AG20443 (cell line): ENCODE measurements at places on chromosomes 13 and 19.

- DNase-seq: no peak
These were observed 799.3 kb upstream of the ARGLU1 start for GRCh38 chr13:107367258-107367657.

DNA sequence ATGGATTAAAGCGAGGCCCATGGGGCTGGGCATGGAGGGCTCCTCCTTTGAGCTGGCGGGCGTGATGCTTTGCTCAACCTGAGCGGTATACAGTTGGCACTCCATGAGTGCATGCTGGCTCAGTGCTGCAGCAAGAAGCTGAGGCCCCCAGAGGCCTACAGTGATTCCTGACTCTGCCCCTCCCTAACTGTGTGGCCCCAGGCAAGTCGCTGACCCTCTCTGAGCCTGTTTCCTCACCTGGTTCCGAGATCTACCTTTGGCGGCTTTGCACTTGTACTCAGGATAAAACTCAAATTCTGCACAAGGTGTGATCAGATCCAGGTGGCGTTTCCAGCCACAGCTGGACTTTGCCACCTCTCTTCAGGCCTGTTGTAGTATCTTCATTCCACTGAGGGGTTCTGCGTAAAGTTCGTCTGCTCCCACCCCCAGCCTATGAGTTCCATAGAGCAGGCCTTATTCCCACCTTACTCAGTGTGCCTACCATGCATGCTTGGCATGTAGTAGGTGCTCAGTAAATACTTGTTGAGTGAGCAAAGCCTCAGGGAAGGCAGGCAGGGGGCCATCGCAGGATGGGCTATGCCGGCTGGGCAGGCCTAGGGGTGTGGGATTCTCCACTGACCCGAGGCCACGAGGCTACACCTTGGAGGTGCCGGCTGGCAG is 7.9 kb downstream of the LRP3 start:
- DNase-seq: no peak

GRCh38 chr13:40170091-40170490 is 496.4 kb downstream of the FOXO1 start:
- no peak for DNase-seq

DNA sequence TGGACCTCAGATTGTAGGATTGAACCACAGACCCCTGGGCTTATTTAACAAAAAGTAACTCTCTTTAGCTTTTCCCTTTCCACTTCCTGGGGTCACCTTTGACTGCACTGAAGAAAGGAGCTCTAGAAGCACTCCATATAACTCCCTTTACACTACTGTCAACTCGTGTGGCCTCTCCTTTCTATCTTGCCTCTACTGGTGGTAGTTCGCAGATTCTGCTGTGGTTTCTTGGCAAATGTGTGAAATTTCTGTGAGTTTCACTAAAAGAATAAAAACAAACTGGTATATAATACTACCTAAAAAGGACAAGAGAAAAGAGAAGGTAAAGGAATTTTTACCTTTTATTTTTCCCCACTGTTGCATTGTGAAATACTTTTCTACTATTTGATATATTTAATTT is 1298.1 kb downstream of the PCDH9 start:
- no peak for DNase-seq

DNA sequence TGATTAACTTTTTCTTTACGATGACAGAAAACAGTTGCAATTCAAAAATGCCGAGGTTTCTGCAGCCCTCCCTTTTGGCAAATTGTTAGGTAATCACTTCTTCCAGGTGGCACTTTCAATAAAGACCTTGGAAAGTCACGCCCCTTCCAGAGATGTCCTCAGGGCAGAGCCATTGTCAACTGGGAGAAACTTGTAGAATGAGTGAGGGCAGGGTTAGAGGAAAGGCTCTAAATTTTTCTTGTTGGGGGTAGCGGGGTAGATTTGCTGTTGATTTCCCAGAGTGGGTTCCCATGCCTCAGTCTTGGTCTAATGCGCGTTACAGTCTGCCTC is 421.1 kb downstream of the FGF9 start:
- DNase-seq: no peak

GRCh38 chr13:29756506-29756905 is 93.9 kb downstream of the UBL3 start:
- DNase-seq: no peak

- no peak for DNase-seq
These were observed 72.6 kb downstream of the NBEA start for GRCh38 chr13:35014606-35015213.
